ENCODE measurements at places on chromosomes 11 and 22.

GRCh38 chr11:75626889-75627529 is 41.8 kb downstream of the MAP6 start:
- no peak for DNase-seq

- no peak for DNase-seq
Observed at GRCh38 chr11:21896746-21897602, 295.9 kb upstream of the ANO5 start.

DNA sequence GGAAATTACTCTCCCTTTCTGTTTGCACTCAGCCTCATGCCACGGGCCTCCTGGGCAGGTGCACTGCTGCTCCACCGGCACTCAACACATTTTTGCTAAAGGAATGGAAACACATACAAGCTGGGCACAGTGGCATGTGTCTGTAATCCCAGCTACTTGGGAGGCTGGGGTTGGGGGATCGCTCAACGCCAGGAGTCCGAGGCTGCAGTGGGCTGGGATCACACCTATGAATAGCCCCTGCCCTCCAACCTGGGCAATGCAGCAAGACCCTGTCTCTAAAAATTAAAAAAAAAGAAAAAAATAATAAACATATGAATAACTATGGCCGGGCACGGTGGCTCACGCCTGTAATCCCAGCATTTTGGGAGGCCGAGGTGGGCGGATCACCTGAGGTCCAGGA is 30.6 kb downstream of the RRP7A start:
- no peak for DNase-seq

- no peak for DNase-seq
Observed at GRCh38 chr11:37087650-37088572, 489.9 kb upstream of the RAG2 start.

GRCh38 chr11:128180441-128181087 is 406.8 kb downstream of the ETS1 start:
- DNase-seq = no peak

- DNase-seq = no peak
Observed at GRCh38 chr11:66981976-66982578, 7.0 kb downstream of the C11orf86 start.

DNA sequence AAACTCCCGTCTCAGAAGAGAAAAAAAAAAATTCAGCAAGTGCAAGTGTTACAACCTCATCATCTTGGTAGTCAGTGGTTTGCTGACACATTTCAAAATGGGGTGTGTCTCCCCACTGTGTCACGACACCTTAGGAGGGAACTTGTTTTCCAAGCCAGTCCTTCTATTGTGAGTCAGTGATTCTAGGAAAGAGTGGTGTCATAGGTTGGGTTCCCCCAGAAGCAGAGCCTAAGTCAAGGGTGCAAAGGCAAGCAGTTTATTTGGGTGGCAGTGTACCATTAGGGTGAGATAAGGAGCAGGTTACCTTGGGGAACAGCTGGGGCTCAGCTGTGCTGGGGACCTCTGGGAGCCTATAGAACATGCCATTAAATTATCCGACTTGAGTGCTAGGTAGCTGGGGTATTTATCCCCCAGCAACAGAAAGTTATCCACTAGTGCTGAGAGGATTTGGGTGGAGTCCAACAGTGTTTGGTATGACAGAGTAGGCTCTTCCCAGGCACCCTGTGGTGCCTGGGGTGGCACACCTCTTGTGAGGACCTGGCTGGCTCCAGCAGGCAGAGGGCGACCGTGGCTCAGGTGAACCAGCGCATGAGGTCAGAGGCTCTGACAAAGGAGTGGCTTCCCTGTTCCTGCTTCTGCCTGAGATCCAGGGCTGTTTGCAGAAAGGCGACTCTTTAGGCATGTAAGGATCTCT is 41.7 kb downstream of the KIAA1671 start:
- DNase-seq = peak; percentile 60
